HFFc6 (cell line): ENCODE measurements at places on chromosomes 4 and X. TPM values are rescaled to one million over a fixed set of nuclear protein-coding genes. Genes with fewer than 3 reads are reported as not detected.
A peak's percentile ranks its signal among the peaks of the same experiment; 100 is the strongest.

Gene STATH
- not detected in 3 replicates for total RNA-seq

Gene HPSE
- total RNA-seq: 0.29 and 0.88 TPM in 2 replicates

Gene TSPYL2
- 21.8 to 23.3 TPM (median 22.3 TPM) in 3 replicates for total RNA-seq

Gene TECRL
- not detected in 2 replicates for total RNA-seq

Gene NPY2R
- not detected in 3 replicates for total RNA-seq

Gene IBSP
- total RNA-seq: not detected in 3 replicates

Gene NUDT11
- total RNA-seq: 3.7 to 5.6 TPM (median 4.8 TPM) in 3 replicates

Gene KLHL13
- 0.07 to 0.12 TPM (median 0.07 TPM) in 3 replicates for total RNA-seq

Gene SPATA18
- 6.9 to 13.5 TPM (median 8.3 TPM) in 3 replicates for total RNA-seq

Gene COL4A5
- total RNA-seq: 5.4 to 7.7 TPM (median 6.3 TPM) in 3 replicates

Gene CLTRN
- 0.13 TPM in 1 of 3 replicates, not detected in the others for total RNA-seq

Gene SHROOM2
- 1.7 to 3.0 TPM (median 1.7 TPM) in 3 replicates for total RNA-seq

Gene MAP3K15
- 0.23 and 0.26 TPM in 2 replicates for total RNA-seq

- no peak for DNase-seq
Measured at GRCh38 chrX:136764206-136764605, 16.5 kb downstream of the ARHGEF6 start.

- peak; percentile 74 for DNase-seq
Measured at GRCh38 chr4:610411-611261, 14.7 kb upstream of the PDE6B start.

DNA sequence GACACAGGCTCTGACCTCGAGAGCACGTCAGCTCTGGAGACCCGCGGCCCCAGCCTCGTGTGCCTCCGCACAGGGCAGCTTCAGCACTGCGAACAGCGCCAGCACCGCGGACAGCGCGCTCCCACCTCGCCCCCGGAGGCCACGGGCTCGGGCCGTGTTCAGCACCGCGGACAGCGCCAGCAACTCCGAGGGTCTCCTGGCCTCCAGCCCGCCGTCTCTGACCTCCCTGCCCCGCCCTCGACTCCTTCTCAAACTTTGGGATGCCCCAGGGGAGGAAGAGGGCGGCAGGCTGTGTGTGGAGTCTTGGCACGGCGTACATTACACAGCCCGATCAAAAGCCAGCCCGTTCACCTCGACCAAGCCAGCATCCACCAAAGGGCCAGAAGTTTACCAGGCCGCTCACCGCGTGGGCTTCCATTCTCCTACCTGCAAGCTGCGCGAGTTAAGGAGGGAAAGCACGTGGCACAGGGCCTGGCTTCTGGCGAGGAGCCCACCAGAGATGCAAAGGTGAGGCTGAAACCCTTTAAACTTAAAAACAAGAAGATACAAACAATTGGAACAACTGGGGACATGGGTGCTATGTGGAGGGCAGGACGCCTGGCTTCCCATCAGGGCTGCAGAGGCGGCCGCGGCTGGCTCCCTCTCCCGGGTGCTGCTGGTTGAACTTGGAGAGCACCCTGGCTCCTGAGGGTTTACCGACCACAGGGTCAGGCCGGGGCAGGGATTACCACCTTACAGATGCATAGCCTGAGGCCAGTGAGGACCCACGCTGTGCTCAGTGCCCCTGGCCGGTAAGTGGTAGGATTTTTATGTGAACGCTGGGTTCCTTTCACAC, 4.5 kb upstream of the NKX1-1 start:
- DNase-seq: no peak

GRCh38 chrX:37912304-37912703, 64.9 kb upstream of the DYNLT3 start:
- DNase-seq: no peak

DNA sequence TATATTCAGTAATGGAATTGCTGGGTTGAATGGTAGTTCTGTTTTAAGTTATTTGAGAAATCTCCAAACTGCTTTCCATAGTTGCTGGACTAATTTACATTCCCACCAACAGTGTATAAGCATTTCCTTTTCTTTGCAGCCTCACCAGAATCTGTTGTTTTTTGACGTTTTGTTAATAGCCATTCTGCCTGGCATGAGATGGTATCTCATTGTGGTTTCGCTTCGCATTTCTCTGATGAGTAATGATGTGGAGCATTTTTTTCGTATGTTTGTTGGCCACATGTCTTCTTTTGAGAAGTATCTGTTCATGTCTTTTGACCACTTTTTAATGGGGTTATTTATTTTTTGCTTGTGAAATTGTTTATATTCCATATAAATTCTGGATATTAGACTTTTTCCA, 13.6 kb upstream of the MAGED4B start:
- DNase-seq: peak; percentile 59

DNA sequence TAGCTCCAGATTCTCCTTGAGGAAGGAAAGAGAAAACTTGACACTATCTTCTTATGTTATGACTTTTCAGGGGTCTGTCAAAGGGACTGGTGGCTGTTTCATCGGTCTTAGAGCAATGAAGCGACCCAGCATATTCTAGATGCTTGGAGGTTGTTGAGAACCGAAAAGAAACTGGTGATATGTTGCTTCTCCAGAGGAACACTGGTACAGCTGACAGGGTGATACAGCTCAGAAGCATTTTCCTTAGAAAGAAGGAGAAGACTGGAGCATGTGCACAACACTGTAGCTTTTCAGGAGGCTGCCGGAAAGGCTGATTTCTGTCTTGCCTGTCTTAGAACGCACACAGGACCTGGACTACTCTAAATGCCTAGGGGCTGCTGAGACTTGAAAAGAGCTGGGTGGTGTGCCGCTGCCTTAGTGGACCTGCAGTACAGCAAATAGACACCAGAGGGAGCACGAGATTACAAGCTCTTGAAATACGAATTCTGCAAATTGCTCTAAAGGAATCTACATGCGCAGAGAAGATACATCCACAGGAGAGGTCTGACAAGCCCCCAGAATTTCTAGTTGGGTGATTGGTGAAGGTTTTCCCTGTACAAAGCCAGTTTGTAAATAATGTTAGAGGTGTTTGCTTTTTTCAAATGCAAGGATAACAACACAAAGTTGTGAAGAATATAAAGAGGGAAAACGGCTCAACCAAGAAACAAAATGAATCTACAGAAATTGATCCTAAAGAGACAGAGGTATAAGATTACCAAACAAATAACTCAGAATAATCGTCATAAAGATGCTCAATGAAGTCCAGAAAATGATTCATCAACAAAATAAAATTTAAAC, 223.1 kb upstream of the DMD start:
- peak; percentile 7 for DNase-seq

- DNase-seq: no peak
Measured at GRCh38 chr4:76663824-76664223, 228.8 kb downstream of the SHROOM3 start.

DNA sequence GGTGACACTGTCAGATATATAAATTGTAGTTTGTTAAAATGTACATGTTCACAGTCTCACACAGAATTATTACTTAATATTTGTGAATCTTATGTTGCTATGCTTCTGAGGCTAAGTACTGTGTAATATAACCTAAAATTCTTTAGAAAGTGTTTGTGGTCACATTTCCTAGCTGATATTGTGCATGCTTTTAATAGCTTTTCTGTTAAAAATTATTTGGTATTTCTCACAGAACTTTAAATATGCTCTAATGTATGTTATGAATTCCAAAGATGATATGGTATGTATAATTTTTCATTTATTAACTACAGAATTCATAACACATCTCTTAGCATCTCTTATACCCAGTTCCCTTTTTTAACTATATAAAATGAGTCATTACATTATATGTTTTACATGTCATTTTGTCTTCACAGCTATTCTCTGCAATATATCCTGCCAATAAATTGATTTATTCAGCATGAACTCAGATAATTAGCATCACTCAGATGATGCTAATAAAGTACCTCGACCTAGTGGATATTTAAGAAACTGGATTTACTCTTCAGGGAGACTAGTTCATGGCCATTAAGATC, 9.3 kb downstream of the PTPN13 start:
- DNase-seq: no peak

GRCh38 chrX:95071621-95072020, 1397.6 kb downstream of the FAM133A start:
- DNase-seq: peak; percentile 55

DNA sequence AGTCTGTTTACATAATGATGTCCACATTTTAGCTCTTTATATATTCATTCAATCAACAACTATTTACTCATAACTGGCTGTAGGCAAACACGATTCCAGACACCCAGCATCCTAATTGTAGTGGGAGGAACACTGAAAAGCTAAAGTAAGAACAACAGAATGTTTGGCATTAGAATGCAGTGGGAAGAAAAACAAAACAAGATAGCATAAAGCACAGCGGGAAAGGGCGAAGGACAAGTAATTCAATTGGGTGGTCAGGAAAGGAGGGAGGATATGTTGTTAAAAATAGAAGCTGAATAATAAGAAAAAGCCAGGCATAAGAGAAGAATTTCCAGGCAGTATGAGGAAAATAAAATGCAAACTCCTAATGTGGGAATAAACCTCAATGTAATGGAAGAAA, 189.5 kb upstream of the FAT4 start:
- DNase-seq: no peak

DNA sequence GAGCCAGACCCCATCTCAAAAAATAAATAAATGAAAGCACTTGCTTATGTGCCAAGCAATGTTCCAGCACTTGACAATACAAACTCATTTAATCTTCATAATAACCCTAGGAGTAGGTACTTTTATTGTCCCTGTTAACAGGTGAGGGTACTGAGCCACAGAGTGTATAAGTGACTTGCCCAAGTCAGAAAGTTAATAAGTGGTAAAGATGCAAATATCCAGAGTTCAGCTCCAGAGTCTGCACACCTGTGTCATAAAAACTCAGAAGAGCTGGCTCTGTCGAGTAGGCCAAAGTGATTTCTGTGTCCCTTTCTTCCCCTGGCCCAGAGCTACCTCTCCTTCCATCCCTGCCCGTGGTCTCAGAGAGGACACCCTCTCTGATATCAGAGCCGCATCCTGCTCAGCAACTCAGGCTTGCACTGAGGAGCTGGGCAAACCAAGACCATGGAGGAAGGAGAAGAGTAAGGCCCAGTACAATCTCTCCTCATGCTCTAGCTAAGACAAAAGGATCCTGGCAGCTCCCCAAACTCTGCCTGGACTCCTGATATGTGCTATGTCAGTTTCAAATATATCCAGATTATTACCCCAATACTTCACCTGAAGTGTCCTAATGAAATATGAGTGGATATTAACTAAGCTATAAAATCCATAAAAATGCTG, 136.3 kb downstream of the HS6ST2 start:
- DNase-seq: no peak

DNA sequence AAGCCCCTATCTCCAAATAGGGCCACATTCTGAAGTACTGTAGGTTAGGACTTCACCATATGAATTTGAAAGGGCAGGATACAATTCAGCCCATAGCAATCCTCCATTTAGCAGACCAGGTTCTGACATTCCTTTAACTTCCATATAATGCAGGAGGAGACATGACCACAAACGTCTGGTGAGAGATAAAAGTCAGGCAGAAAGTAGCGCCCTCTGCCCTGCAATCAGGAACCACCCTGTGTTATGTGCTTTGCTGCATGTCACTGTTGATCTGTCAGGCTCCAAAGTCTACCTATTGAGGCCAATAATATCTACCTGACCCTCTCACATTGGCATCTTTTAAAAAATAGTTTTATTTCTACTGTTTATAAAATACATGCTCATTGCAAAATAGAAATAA, 30.2 kb upstream of the SEPSECS start:
- DNase-seq: no peak

DNA sequence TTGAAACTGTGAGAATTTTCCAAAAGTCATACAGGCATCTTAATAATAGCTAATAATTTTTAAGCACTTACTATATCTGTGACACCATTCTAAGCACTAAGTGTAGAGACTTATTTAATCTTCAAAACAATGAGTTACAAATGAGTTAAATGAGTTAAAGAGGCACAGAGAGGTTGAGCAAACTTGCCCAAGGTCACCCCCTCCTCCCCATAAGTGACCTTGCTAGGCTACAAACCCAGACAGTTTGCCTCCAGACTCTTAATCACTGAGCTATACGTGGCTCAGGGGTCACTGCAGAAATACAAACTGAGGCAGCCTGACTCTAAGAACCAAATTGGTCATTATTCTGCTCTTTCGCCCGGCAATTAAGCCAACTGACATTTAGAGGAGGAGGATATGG, 15.5 kb downstream of the CTPS2 start:
- no peak for DNase-seq

- DNase-seq: no peak
Measured at GRCh38 chr4:75696071-75696470, 22.9 kb upstream of the G3BP2 start.

- DNase-seq: no peak
Measured at GRCh38 chr4:98648602-98649001, 9.8 kb downstream of the TSPAN5 start.

- DNase-seq: peak; percentile 18
Measured at GRCh38 chr4:89657931-89658700, 178.8 kb downstream of the SNCA start.

DNA sequence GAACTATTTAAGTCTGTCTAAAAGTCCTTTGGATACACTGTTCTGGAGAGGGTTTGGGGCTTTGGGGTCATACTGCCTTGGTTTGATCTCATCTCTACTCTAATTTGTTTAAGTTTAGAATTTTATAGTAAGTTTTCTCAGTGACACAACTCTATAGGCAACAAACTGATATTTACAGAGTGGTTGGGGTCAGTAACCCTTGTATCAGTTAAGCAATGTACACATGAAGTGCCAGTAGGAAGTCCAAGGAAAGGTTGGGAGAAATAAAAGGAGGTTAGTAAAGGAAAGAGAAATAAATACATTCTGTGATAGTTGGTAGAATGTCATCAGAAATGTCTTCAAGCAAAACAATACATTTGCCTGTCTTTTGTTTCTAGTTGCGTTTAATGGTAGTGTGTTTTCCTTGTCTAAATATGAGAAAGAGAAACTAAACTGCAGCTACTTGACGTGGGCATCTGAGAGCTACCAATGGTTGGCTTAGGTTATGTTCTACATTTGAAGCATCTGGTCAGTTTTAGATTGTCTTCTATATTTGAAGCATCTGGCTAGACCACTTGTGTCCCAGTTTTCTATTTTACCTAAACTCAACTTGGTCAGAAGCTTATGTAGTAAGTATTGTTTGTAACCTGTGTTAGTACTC, 6.9 kb downstream of the ATP7A start:
- no peak for DNase-seq

DNA sequence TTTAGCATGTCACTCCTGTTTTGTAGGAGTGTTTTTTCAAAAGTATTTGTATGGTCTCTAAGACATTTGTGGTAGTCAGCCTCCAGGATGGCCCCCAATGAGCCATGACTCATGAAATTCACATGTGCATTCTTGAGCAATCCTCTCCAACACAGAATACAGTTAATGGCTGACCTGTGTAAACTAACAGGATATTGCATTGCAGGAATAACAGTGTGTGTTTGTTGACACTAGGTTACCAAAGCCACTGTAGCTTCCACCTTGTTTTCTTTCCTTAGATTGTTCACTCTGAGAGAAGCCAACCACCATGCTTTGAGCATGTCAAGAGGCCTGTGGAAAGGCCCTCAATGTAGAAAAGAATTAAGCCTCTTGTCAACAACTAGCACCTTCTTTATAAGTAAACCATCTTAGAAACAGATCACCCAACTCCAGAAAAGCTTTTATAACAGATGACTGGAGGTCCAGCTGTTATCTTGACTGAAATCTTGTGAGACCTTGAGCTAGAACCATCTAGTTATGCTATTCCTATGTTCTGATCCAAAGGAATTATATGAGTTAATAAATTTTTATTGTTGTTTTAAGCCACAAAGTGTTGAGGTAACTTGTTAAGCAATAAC, 28.5 kb downstream of the TBCK start:
- DNase-seq: peak; percentile 85

GRCh38 chr4:102104278-102104677, 241.0 kb downstream of the SLC39A8 start:
- DNase-seq: no peak
